Ovary (tissue), 10 donors: ENCODE measurements at places on chromosomes 3 and 15.

DNA sequence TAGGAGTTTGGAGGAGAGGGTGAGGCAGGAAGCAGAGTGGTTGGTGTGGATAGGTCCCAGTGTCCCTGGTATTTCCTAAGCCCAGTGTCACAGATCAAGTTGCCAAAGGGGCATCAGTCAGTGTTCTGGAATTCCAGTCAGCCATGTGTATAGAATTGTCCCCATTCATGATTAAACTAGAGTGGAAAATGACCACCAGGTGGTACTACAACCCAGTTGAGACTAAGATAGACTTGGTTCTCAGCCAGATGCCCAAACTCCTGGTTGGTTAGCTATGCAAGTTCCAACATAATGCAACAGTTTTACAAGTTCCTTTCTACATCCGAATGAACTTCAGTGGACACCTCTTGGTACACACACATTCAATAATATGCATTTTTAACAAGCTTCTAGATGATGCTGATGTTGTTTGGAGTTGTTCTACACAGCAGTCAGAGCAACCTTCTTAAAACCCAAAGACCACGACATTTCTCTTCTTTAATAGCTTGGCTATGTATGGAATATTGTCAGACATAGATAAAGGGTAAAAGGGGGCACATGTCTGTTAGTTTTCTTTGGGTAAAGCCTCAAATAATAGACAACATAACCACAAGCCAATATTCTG is 8.4 kb upstream of the ATR start:
- DNase-seq = no peak

DNA sequence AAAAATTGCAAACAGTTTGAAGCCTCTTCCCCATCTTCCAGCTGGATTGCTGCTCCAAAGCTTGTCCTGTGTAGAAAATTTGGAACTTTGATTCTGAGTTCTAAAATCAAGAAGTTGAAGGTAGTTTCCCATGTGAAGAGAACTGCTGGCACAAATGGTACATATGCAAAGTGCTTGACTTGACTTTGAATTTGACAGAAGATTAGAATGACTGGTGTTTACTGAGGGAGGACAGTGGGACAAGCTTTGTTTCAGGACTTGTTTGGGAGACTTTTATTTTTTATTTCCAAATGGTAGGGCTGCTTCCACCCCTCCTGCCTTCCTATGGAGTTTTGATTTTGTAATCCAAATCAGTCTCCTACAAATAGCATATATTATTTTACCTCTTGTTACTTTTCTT is 7.4 kb downstream of the ZFAND6 start:
- no peak for DNase-seq

DNA sequence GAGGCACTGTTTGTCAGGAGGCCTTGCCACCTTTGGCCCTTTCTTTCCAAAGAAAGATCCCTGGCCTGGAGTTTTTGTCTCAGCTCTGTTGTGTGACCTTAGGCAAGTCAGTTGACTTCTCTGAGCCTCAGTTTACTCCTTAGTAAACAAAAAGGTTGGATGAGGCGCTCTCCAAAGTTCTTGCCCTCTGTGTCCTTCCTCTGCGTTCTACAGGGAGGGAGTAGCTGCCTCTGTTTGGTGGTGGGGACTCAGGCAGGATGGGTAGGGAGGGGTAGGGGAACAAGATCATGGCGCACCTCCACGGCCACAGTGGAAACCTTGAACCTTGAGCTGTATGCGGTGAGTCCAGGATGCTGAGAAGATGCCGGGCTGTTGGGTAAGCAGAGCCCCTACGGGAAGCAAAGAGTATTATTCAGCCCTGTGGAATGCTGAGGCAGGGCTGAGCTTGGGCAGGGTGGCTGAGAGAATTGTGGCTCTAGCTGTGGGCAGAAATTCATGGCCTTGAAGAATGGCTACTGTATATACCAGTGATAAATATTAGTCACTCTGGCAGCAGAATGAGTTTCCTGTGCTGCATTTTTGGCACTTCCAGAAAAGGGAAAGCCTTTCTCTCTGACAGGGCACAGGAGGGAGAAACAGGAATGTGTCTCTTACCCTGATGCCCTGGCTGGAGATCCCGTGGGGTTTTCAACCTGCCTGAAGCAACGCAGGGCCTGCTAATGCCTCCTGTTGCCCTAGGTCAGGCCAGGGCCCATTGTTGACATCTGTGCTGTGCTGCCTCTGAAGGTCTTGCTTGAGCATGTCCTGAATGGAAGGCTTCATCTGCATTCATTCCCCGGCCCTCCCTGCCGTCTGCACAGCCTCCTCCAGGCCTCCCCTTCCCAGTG is 39.9 kb downstream of the SMAD3 start:
- peak; percentile 61 for DNase-seq

GRCh38 chr15:87764461-87765240 is 491.9 kb downstream of the NTRK3 start:
- no peak for DNase-seq

- DNase-seq = no peak
Measured at GRCh38 chr15:63992300-63992699, 54.0 kb downstream of the DAPK2 start.

- no peak for DNase-seq
Measured at GRCh38 chr3:196235452-196236122, 19.3 kb downstream of the SLC51A start.

GRCh38 chr3:29070959-29071634 is 209.8 kb upstream of the RBMS3 start:
- DNase-seq = no peak

DNA sequence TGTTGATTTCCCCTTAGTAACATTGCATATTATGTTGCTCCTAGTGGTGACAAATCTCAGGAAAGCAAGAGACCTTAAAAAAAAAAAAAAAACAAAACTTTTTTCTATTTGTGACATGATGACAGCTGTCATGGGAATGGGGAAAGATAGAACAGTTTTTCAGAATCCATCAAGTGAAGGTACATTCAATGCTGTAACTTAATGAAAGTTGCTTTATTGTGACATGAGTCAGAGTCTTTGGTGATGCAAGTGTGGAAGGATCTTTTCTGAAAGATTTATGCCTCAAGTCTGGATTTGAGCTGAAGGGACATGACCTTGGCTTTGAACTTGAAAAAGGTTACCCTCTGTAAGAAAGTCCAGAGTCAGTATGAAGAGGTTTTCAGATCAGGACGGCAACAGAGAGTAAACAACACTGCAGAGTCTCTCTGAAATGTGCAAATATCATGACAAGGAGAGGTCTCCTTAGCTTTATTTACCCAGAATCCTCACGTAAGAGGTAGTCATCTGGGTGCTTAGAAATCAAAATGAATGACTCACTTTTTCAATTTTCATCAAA is 424.7 kb downstream of the CNTN4 start:
- no peak for DNase-seq

GRCh38 chr3:188539631-188540194 is 385.8 kb downstream of the LPP start:
- DNase-seq = no peak

- no peak for DNase-seq
Measured at GRCh38 chr3:189588475-189589178, 42.6 kb upstream of the TP63 start.

DNA sequence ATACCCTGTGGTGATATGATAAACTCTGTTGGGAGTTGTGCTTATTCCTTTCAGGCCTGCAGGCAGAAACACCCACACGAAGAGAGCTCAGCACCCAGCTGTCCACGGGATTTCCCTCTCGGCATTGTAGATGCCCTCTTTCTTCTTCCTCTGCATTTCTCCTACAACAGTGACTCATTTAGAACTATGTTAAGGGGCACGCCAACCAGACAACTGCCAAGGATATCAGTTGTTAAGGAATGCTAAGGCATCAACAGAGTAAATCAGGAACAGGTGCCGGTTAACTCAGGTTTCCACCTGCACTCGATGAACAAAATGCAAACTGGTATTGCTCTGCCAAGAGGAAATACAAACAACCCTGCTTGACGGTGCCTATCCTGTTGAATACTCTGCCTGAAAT is 270.0 kb upstream of the PEX5L start:
- no peak for DNase-seq

DNA sequence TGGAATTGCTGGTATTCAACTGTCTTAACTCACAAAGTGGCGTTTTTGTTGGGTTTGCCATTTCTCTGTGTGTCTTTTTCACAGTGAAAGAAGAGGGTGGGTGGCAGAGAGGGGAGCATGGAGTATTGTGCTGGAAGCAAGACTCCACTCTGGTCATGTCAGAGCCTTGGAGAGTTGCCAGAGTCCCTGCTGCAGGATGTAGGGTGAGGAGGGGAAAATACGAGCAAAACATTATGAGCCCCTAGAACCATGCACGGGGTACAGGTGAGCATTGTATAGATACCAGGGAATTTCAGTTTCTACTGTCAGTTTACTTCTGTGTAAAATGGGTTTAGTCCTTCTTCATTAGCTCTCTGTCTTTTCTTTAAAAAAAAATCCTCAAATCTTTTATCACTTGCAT is 249.9 kb downstream of the CACNA2D3 start:
- DNase-seq = no peak

DNA sequence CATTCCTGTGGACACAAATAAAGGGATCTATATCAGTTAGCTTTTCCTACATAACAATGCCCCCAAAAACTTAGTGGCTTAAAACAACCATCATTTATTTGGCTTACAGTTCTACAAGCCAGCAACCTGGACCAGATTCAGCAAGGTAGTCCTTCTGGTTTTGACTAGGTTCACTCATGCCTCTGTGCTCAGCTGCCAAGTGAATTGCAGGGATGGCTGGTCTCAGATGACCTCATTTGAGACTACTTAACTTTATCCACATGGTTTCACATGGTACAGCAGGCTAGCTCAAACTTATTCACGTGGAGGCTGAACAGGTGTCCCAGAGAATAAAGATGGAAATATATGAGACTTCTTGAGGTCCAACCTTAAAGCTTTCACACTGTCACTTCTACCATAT is 119.3 kb upstream of the BFSP2 start:
- DNase-seq = no peak

GRCh38 chr3:113088616-113089015 is 97.8 kb downstream of the GTPBP8 start:
- no peak for DNase-seq
